Thymus (tissue), 14 donors: ENCODE measurements at places on chromosomes 3 and 15.

DNA sequence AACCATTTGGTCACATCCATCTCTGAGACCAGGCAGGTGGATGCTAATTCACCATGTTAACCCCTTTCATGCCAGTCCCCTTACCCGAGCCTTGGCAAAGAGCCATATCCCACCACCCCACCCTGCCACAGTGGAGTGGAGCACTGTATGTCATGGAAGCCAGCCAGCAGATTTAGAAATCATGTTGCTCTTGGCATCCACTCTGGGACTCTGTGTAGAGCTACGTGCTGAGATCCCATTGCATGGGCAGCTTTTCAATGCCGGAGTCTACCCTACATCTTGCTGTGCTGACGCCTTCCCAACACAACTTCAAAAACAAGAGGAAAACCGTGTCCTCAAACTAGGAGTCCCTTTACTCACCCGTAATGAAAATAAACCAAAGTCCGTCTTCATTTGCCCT, 131.0 kb downstream of the NTRK3 start:
- no peak for DNase-seq
- no peak overlapping the region for H3K4me3 ChIP-seq
- H3K27me3 ChIP-seq, result no peaks in the 10 kb centered on the region
- H3K27ac ChIP-seq, result no peak overlapping the region

GRCh38 chr15:71447328-71448250, 332.3 kb downstream of the THSD4 start:
- H3K27me3 ChIP-seq, result no peaks in the 10 kb centered on the region
- H3K27ac ChIP-seq, result no peak overlapping the region

GRCh38 chr15:52557274-52557641, 11.6 kb downstream of the ARPP19 start:
- no peak for DNase-seq
- no peak overlapping the region for H3K4me3 ChIP-seq
- no peaks in the 10 kb centered on the region for H3K4me1 ChIP-seq
- H3K27ac ChIP-seq, result no peak overlapping the region
- H3K27me3 ChIP-seq, result no peaks in the 10 kb centered on the region

- peaks cover 17% of the 10 kb centered on the region for H3K4me1 ChIP-seq
- no peak for DNase-seq
- no peaks in the 10 kb centered on the region for H3K27me3 ChIP-seq
- H3K4me3 ChIP-seq, result no peak overlapping the region
Measured at GRCh38 chr3:152245498-152246170, 23.1 kb upstream of the MBNL1 start.

- no peak overlapping the region for H3K4me3 ChIP-seq
- H3K4me1 ChIP-seq, result peaks cover 13% of the 10 kb centered on the region
- peaks cover 9% of the 10 kb centered on the region for H3K36me3 ChIP-seq
- DNase-seq, result no peak
- H3K27ac ChIP-seq, result no peak overlapping the region
Measured at GRCh38 chr15:52137432-52138357, 25.1 kb upstream of the BCL2L10 start.

DNA sequence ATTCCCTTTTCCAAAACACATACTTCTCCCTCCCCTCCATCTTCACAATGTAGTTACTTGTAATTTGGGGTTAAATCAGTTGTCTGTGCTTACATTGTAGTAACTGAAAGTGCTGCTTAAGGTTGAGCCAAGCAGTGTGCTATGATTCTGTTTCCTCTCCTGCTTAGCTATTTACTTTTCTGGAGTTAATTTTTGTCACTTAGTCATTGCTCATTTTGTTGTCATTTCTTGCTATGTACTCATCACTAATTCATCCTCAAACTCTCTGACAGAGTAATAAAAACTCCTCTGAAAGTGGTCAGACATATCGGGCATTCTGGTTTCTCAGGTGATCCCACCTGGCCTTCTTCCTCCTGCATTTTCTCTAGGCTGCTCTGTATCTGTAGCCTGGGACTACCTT, 80.7 kb downstream of the PPARG start:
- no peaks in the 10 kb centered on the region for H3K4me1 ChIP-seq
- no peak for DNase-seq
- no peaks in the 10 kb centered on the region for H3K27me3 ChIP-seq
- no peaks in the 10 kb centered on the region for H3K36me3 ChIP-seq
- H3K4me3 ChIP-seq, result no peak overlapping the region
